ENCODE measurements at places on chromosomes 7 and 10.

DNA sequence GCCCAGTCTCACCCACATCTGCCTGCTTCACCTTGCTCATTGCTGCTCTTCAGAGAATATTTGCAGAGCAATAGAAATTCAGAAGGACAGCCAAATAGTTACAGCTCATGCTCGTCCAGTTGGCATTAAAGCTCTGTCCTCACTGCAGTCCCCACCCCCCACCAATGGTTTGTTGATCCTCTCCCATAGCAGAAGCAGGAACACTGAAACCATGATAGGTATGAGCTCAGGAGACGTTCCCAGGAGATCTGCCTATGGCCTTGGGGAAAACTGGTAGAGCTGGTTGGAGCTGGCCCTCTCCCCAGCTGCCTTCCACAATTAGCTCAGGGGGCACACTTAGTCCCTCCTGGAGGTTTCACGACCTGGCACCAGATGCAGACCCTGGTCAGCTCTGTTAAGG, 68.6 kb upstream of the KMT2C start:
- DNase-seq = no peak

DNA sequence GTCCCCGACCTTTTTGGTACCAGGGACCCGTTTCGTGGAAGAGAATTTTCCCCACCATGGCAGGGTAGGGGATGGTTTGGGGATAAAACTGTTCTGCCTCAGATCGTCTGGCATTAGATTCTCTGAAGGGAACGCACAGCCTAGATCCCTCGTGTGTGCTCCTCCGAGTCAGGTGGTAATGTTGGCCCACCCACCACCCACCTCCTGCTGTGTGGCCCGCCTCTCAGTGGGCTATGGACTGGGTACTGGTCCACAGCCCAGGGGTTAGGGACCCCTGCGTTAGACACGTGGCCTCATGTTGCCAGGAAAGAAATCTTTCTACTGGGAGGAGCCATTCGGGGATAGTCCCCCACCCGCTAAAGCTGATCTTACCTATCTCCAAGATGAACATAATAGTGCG, 27.0 kb downstream of the PFKFB3 start:
- no peak for DNase-seq

DNA sequence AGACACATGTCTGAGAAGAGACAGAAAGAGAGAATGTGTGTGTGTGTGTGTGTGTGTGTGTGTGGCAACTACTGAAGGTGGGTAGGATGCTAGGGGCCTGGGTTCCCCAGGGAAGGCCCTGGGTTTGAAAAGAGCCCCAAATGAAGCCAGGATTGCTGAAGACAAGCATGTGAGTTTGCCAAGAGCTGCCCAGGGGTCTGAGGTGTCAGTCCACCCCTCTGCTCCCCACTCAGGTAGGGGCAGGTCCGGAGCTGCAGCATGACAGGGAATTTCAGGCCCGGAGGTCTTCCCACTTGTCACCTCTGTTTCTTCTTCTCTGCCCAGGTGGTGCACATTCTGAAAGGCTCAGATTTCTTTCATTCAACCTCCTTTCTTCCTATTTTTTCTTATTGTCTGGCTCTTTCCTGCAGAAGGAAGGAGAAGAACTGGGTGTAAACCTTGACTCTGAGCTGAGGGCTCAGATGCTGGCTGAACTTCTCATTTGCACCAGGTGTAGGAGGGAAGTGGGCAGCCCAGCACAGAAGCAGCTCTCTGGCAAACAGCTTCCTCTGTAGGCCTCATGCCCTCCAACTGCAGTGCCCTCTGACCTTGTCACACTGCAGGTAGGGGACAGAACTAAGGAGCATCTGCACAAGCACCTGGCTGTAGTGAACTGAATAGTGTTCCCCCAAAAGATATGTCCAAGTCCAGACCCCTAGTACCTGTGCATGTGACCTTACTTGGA, 79.6 kb upstream of the LRRC4 start:
- DNase-seq = no peak

- DNase-seq = no peak
Measured at GRCh38 chr10:98168147-98168546, 33.7 kb downstream of the R3HCC1L start.

DNA sequence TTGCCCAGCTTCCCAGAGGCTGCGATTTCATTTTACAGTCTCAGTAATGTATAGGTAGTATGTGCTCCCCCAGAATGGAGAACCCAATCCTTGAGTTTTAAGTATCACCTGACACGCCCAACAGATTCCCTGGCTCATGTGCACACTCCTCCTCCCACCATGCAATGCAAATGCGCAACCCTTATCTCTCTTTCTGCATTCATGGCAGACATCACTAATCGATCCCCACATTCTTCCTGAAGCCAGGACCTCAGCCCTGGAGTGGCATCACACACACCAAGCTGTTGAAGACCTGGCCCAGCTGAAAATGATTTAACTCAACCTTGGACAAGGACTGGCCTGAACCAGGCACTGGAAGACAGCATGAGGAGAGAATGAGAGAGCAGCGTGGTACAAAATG, 68.4 kb downstream of the ZRANB1 start:
- DNase-seq = no peak

GRCh38 chr10:77699080-77699645, 61.6 kb upstream of the KCNMA1 start:
- no peak for DNase-seq

DNA sequence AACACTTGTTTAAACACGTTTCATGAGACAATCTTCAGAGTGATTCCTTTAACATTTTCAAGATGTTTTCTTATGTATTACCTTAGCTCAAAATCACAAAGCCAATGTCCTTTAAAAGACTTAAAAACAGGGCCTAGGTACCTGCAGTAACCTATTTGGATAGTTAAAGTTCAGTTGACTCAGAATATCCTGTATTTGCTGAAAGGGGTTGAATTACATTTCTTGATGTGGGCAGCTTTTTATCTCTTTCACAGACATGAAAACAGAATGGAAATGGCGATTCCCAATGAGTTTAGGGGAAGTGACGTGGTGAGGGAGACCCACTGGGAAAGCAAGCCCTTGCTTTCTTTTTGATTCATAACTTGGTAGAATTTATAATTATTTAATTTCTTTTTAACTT, 324.4 kb upstream of the AOAH start:
- DNase-seq = no peak

DNA sequence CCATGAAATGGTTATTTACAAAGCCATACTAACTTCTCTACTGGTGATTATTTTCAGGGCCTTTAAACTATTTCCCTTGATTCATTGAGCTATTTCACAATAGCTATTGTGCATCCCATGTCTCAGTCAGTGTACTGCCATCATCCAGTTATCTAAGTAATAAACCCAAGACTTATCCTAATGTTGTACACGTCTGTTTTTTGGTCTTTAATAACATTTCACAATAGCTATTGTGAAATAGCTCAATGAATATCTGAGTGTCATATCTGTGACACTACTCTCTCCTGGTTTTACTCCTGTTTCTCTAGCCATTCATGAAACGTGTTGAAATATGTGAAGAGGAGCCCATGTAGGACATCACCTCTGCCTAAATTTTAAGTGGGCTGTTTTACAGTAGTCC, 36.5 kb upstream of the TMEM140 start:
- DNase-seq = no peak

DNA sequence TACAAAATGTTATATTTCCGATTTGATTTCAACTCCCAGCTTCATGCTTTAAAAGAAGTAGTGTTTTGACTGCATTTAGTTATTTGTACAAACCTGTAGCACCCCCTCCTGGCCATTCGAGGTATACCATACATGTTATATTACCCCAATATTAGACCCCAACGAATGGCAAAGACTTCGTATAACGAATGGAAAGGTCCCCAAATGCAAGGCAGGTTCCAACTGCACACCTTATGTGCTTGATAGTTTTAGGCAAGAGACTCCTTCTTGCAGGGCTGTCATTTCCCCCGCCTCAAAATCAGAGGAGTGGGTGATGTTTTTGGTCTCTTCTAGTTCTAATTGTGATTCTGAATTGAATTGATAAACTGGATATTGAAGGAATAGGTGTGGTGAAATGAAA, 101.1 kb upstream of the TARP start:
- DNase-seq = peak; percentile 56

DNA sequence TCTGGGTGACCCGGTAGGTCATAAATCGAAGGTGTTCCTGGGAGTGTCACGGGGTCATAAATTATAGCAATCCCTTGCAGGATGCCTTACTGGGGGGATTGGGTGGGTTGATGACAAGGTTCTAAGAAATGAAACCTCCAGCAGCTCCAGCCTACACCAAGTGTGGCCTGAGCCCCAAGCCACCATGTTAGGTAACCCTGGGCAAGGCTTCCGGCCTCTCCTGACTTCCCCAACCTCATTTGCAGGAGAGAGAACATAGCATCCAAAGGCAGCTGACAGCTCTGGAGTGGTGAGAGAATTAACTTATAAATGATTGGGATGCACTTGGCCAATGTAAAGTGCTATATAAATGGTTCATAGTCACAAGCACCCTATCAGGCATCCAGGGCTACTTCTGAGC, 52.8 kb upstream of the TMEM273 start:
- no peak for DNase-seq

DNA sequence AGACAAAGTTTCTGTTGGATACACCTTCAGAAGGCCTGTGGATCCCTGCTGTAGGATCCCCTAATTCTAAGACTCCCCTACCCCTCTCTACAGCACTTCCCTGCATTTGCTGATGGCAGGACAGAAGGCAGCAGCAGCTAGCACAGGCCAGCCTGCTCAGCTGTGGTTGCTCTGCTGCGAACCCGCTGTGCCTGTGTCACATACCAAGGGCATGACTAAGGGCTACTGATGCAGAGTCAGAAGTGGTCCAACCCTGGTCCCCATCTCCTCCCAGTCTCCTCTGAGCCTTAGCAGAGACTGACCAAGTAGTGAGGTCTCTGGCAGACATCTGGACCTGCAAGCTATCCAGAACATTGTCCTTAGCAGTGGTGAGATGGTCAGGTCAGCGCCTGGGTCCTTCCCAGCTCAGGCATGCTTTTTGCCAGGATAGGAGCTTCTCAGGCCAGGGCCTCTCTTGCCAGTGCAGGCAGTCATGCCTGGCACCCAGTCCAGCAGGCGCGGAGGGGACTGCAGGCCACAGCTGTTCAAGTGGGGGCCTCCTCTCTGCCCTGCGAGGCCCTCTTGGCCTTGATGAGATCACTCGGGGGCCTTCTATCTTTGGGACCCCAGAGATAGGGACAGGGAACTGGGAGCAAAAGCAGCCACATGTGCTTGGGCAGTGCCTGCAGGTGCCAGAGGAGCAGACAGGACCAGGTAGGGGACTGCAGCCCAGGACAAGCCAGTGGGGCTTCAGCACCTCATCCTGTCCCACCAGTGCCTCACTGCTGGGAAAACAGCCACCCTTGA, 146.4 kb downstream of the ZNF248 start:
- no peak for DNase-seq

DNA sequence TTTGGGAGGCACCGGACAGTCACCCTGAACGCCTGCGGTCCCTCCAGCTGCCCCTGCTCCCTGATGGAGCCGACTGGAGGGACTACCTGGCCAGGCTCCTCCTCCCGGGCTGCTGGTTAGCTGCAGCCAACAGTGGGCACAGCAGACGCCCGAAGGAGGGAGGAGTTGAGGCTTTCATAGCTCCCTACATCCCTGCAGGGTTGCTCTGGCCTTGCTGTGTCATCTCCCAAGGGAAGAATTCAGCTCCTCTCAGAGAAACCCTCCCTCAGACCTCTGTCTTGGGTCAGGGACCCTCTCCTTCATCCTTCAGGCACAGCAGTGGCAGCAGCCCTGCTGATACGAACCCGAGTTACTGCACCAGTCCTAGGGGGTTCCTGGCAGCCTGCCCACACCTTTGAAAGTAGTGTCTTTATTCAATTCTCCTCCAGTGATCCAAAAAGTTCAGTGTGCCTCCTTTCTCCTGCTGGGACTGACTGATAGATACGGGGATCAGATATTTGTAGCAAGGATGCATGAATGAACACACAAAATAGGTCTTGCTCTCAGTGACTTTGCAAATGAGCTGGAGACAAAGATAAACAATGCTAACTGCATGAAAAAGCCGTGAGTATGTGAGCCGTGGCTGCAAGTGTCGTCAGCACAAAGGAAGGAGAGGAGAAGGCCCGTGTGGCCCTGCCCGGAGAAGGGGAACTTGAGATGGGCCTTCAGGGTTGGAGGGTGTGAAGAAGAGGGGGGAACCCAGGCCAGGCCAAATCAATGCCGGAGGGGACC, 136.6 kb downstream of the PRKAG2 start:
- DNase-seq = no peak

GRCh38 chr10:128898133-128898915, 568.7 kb upstream of the MGMT start:
- no peak for DNase-seq

DNA sequence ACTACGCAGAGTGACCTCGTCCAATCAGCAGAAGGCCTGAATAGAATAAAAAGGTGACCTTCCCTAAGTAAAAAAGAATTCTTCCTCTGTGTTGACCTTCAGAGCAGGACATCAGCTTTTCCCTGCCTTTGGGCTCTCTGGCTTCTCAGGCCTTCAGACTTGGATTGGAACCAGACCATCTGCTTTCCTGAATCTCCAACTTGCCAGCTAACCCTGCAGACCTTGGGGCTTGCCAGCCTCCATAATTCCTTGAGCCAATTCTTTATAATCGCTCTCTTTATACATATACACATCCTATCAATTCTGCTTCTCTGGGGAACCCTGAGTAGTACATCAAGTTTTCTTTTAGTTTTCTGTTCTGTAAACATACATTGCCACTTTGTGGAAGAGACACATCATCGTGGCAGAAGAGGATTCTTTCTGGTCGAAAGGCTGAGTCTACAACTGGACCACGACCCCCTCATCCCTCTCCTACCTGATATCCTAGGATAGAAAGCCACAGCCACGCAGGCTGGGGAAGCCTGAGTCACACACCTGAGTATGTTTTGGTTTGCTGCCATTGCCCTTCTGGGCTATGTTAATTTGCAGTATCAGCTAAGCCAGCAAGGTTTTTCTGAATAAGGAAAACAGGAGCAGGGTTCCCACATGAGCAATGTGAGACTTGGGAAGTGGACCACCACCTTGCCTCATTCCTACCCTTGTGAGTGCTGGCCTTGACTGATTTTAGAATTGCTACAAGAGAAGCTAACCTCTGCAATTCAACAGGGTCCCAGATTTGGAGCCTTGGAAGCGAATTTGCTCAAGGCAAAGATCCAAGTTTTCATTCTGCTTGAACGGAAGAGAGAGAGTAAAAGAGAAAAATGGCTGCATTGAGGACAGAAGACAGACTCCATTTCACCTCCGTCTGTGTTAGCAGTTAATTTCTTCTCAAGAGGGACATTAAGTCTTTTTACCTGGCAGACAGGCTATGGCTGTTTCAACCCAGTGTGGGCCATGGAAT, 445.2 kb upstream of the FZD8 start:
- no peak for DNase-seq

DNA sequence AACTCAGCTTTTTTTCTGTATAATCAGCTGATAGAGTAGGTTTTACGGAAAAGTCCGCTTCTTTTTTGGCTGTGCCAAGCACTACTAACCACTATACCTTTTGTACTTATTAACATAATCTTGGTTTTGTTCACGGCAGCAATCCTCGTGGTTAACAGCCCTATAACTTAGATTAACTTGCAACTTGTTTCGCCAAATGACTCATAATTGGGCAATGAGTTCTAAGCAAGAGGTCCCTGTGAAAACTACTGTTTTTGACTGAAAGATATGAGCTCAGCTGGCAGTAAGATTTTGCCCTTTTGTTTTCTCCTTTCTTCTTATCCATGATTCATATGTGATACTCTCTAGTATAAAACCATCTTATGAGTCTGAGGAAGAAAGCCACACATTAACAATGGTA, 345.0 kb upstream of the PCDH15 start:
- no peak for DNase-seq

- DNase-seq = no peak
Measured at GRCh38 chr10:117134056-117134305, 4.1 kb downstream of the VAX1 start.

GRCh38 chr7:36653008-36653662, 71.2 kb downstream of the AOAH start:
- DNase-seq = no peak
